Uterus (tissue), 4 donors: ENCODE measurements at places on chromosomes 7 and 10.

DNA sequence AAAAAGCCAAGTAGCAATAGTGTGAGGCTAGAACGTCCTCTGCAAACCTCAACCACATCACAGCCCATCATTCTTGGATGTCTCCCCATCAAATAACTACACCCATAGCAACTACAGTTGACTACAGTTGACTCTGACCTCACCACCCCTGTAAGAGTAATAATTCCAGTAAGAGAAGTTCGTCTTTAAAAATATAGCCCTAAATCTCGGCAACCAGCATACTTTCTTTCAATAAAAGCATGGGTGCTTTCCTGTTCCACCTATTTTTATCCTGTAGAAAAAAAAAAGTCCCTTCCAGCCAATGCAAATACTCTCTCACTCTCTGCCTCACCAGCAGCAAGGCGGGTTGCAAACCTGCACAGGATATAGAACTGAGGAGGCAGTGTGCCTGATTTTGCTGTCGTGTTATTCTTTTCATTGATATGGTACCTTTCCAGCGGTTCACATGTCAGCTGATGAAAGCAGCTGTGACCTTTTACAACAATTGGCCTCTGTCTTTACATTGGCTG, 187.5 kb upstream of the NFE2L3 start:
- H3K27ac ChIP-seq: no peak overlapping the region
- no peaks in the 10 kb centered on the region for H3K4me1 ChIP-seq
- H3K4me3 ChIP-seq: no peak overlapping the region
- H3K36me3 ChIP-seq: no peaks in the 10 kb centered on the region
- DNase-seq: no peak

GRCh38 chr10:74823791-74824183, 2.6 kb upstream of the KAT6B start:
- no peaks in the 10 kb centered on the region for H3K27me3 ChIP-seq
- H3K4me1 ChIP-seq: no peaks in the 10 kb centered on the region
- no peak overlapping the region for H3K4me3 ChIP-seq
- no peak for DNase-seq

- H3K4me3 ChIP-seq: no peak overlapping the region
- no peak for DNase-seq
- no peaks in the 10 kb centered on the region for H3K36me3 ChIP-seq
- H3K27me3 ChIP-seq: no peaks in the 10 kb centered on the region
- no peaks in the 10 kb centered on the region for H3K4me1 ChIP-seq
Measured at GRCh38 chr7:76394957-76395356, 14.5 kb downstream of the SSC4D start.

- DNase-seq: no peak
- no peaks in the 10 kb centered on the region for H3K27me3 ChIP-seq
- no peak overlapping the region for H3K4me3 ChIP-seq
- no peak overlapping the region for H3K27ac ChIP-seq
- H3K4me1 ChIP-seq: no peaks in the 10 kb centered on the region
Measured at GRCh38 chr10:112448888-112449287, 1.9 kb downstream of the VTI1A start.

DNA sequence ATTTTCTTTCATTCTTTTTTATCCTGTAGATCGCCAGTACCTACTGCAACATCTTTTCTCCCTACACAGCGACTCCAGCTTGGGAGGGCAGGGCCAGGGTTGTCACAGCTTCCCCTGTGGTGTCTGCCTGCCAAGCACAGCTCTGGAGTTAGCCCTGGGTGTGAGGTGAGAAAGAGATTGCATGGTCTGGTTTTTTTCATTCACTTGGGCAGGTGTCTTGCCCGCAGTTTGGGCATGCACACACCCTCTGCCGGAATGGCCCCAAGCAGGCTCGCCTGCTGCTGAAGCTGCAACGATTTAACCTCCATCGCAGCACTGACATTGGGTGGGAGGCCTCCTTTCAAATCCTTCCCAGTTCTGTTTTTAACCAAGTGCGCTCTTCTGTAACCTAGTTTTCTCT, 132.8 kb downstream of the WNT2 start:
- no peaks in the 10 kb centered on the region for H3K36me3 ChIP-seq
- no peak for DNase-seq
- H3K27ac ChIP-seq: no peak overlapping the region
- H3K27me3 ChIP-seq: no peaks in the 10 kb centered on the region
- H3K4me1 ChIP-seq: no peaks in the 10 kb centered on the region

GRCh38 chr7:44678471-44679179, 70.0 kb upstream of the ZMIZ2 start:
- no peak overlapping the region for H3K4me3 ChIP-seq
- H3K36me3 ChIP-seq: no peaks in the 10 kb centered on the region
- H3K4me1 ChIP-seq: no peaks in the 10 kb centered on the region
- H3K27ac ChIP-seq: no peak overlapping the region
- peak; percentile 15 for DNase-seq
- H3K27me3 ChIP-seq: no peaks in the 10 kb centered on the region

DNA sequence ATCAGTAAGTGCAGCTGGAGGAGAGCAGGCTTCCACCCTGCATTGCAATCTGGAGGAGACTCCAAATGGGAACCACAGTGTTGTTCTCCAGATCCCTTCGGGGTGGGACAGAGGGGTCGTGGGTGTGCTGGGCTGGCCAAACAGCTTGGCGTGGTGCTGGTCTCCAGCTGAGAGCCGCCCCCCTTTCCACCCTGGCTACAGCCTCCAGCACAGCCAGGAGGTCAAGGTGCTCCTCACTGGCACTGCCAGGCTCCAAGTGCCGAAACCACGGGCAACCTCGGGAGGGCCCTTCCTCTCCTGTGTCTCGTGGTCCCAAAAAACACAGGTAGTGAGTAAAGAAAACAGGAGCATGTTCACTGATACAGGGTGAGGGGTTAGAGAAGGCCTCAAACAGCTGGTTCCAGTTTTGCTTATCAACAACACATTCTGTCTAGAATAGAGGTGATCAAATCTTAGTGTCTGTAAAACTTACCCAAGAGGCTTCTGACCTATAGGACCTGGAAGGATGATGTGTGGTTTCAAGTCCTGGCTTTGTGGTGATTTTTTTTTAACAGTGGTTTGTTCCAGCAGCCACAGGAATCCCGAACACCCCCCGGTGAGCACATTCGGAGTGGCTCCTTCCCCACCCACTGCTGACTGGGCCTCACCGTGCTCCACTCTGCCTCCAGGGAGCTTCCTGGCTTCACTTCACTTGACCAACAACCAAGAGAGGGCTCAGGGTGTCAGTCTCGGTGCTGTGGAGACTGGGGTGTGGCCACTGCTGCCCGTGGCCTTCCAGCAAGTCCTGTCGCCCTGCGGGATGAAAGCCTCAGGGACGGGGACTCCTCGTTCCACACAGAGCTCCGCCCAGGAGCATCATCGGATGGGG, 31.2 kb upstream of the EN2 start:
- no peaks in the 10 kb centered on the region for H3K4me1 ChIP-seq
- no peak overlapping the region for H3K4me3 ChIP-seq
- DNase-seq: no peak
- no peaks in the 10 kb centered on the region for H3K36me3 ChIP-seq

GRCh38 chr7:138935465-138936011, 45.7 kb downstream of the KIAA1549 start:
- peak overlapping the region; percentile 26 for H3K27ac ChIP-seq
- no peak overlapping the region for H3K4me3 ChIP-seq
- no peaks in the 10 kb centered on the region for H3K36me3 ChIP-seq
- no peaks in the 10 kb centered on the region for H3K27me3 ChIP-seq
- peaks cover 5% of the 10 kb centered on the region for H3K4me1 ChIP-seq

DNA sequence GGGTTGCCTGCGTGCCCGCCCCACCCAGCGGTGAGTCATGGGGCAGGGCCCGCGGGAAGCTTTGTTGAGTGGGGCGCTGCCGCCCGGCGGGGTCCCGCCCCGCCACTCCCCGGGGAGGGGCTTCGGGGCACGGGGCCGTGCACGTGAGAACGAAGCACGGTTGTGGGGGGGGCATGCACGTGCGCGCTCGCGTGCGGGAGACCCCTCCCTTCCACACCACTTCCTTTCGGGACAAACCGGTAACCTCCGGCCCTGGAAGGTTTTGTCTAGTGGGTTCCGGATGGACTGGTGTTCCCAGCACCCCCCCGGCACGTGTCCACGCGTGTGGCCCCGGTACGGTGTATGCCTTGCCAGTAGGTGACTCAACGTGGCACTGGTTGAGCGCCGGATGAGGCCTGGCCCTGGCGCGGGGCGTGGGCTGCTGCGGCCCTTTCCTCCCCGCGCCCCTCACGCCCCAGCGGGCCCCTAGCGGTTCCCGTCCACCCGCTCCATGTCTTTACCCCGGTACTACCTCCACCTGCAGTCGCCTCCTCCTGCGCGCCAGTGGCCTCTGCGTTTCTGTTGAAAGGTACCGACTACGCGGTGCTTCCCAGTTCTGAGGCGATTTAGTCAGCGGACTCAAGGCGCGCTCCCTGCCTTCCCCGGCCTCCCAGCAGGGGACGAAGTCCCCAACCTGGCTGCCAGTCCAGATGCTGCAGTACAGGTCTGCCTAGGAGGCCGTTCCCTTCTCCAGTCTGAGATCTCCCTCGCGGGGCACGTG, 3.1 kb downstream of the ADIRF start:
- H3K4me1 ChIP-seq: peaks cover 22% of the 10 kb centered on the region
- H3K4me3 ChIP-seq: peak overlapping the region; percentile 79
- no peaks in the 10 kb centered on the region for H3K36me3 ChIP-seq
- H3K27me3 ChIP-seq: no peaks in the 10 kb centered on the region
- H3K27ac ChIP-seq: peak overlapping the region; percentile 98

DNA sequence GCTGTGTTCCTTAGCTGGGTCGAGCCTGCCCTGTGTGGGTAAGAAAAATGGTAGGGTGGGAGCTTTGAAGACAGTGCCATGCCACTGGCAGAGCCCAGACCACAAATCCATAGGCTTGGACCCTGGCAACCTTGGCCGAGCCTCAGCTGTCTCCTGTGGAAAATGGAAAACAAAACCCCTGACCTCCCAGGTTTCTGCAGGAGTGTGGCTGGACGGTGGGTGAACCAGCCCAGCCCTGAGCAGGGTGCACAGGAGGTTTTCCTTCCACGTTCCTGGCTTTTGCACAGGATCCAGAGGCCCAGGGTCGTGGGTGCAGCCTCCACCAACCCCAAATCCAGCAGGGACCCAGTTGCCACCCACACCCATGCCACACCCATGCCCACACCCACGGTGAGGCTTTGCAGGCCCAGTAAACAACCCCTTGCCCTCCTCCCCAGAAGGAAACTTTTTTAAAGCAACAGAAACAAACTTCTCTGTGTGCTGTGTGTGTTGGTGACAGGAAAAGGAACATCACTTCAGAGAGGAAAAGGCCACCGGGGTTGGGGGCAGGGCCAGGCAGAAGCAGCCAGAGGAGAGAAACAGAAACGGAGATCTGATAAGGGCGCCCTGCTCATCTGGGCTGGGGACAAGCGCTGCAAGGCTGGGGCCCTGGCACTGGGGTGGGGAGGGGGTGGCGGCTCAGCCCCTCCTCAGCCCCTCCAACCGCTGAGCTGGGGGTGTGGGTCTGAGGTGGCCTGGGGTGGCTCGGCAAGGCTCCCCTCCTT, 20.7 kb upstream of the ZMIZ1 start:
- no peaks in the 10 kb centered on the region for H3K27me3 ChIP-seq
- H3K36me3 ChIP-seq: no peaks in the 10 kb centered on the region
- H3K27ac ChIP-seq: peak overlapping the region; percentile 5
- H3K4me3 ChIP-seq: no peak overlapping the region
- no peaks in the 10 kb centered on the region for H3K4me1 ChIP-seq
- peak; percentile 13 for DNase-seq

DNA sequence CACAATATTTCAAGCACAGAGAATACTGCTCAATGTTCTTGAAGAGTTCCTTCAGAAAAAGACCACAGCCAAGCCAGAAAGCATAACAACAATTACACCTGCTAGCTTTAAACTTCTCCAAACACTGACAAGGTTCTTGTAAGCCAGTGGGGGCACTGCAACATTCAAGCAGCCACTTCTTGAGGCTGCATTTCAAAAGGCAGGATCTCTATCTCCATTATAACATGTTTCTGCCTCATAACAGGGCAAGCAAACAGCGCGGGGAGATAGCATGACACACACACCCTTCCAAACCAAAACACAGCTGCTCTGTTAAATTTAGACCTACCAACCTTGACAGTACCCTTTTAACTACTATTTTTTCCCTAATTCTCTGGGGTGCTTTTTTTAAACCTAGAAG, 30.8 kb downstream of the CHCHD3 start:
- peaks cover 13% of the 10 kb centered on the region for H3K4me1 ChIP-seq
- no peaks in the 10 kb centered on the region for H3K27me3 ChIP-seq
- no peak overlapping the region for H3K4me3 ChIP-seq
- no peak for DNase-seq
